GM23248 (cell line): ENCODE measurements at places on chromosomes 6 and 20.

DNA sequence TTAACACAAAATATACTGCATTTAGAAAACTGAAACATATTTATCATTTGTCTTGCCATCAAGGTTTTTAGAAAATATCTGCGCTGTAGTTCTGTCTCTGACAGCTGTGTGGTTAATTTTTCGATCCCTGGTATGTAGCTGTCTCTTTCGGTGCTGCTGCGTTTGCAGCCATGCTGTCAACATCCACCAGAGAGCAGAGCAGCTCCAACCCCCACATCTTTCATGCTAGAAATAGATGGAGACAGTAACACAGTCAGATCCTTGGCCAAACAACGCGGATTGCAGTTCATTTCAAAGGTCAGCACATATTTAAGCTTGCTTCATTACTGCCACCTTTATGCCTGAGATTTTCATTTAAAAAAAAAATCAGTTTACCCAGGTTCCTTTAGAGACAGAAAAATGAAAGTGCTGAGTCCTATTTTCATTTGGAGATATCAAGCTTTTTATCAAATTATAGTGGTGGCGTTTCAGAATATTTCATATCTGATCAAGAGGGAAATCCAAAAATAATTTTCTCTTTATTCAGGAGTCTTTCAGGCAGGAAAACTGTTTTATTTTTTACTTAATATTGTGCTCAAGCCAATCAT is 157.7 kb upstream of the MMS22L start:
- DNase-seq = peak; percentile 57

- DNase-seq = peak; percentile 65
These were observed 8.8 kb upstream of the RSPH3 start for GRCh38 chr6:159008656-159009288.

GRCh38 chr20:32589256-32589655 is 4.1 kb upstream of the NOL4L start:
- DNase-seq = peak; percentile 76

DNA sequence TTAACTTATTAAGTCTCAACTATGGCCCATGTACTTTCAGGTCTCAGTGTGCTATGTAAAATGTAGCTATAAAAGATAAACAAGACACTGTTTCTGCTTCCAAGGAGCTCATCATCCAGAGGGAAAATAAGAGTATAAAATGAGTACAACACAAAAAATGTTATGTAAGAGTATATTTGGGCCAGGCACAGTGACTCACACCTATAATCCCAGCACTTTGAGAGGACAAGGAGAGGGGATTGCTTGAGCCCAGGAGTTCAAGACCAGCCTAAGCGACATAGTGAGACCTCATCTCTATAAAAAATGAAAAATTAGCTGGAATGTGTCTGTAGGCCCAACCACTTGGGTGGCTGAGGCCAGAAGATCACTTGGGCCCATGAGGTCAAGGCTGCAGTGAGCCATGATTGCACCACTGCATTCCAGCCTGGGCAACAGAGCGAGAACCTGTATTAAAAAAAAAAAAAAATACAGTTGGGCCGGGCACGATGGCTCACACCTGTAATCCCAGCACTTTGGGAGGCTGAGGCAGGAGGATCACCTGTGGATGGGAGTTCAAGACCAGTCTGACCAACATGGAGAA is 124.0 kb downstream of the EDN1 start:
- DNase-seq = peak; percentile 40

DNA sequence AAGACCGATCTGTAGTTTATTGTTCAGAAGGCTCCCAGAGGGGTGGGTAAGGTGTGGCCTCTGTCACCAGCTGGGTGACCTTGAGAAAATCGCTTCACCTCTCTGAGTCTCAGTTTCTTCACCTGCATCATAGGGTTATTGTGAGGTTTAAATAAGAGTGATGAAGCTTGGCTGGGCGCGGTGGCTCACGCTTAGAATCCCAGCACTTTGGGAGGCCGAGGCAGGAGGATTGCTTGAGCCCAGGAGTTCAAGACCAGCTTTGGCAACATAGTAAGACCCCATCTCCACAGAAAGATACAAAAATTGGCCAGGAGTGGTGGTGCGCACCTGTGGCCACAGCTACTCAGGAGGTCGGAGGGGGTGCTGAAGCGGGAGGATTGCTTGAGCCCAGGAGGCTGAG is 36.0 kb downstream of the VSTM2L start:
- no peak for DNase-seq

GRCh38 chr20:20497242-20497978 is 129.5 kb downstream of the INSM1 start:
- no peak for DNase-seq

GRCh38 chr6:151690768-151691562 is 116.5 kb upstream of the ESR1 start:
- peak; percentile 79 for DNase-seq

DNA sequence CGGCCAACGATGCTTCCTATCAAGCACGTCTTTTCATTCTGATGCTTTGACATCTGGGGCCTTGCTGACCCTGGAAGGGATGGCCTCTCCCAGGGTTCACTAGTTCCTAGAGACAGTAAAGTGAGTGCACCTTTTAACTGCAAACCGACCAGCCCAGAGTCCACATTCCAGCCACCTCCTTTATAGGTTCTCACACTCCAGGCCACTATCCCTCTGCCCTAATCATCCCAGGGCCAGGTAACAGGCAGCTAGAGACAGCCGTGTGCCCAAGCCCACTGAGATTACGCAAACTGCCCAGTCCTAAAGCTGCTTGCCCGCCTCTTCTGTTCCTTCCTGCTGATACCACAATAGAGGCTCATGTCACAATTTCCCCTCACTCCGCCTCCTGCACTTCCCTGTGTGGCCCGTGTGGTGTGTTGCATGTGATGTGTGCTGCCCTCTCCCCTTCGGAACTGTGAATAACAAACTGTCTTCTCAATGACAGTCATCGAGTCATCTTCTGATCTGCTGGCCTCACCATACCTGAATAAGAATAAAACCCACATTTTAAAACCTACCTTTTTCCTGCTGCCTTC is 123.7 kb upstream of the EXOC2 start:
- no peak for DNase-seq

GRCh38 chr6:128241216-128241615 is 279.2 kb downstream of the PTPRK start:
- no peak for DNase-seq

DNA sequence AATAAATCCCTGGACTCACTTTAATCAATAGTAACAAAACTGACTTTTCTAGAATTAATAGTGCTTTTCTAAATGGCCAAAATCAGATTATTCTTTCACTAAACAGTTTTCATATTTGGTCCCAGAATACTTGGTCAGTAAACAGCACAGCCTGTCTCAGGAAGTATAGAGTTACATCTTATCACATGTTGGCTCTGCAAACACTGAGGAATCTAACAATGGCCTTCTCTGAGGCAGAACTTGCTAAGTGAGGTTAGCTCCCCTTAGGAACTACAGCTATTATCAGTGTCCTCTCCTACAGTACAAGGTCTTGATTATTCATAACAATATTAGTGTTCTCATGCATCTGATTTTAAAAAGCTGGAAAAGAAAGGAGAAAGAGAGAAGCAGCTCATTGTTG is 1622.8 kb downstream of the HACE1 start:
- DNase-seq = no peak

DNA sequence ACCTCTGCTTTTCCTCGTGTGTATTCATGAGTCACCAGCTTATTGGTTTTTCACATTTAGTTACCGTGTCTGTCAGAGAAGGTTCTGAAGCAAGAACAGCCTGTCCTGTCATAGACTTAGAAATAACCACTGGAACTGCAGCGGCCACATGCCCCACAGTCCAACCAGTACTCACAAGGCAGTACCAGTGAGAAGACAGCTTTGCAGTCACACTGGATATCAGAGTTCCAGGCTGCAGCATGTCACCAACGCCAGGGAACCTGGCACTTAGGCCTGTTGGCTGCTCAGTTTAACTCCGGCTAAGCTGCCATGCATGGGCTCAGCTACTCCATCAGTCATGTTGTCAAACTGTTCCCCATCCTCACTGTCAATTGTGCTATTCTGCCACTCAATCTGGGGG is 40.1 kb downstream of the ADNP start:
- no peak for DNase-seq

GRCh38 chr20:17316316-17317038 is 89.6 kb downstream of the PCSK2 start:
- DNase-seq = no peak

- DNase-seq = no peak
These were observed 46.1 kb upstream of the DSN1 start for GRCh38 chr20:36819659-36820058.

- peak; percentile 8 for DNase-seq
These were observed 41.4 kb upstream of the ANGPT4 start for GRCh38 chr20:957544-957943.

- peak; percentile 93 for DNase-seq
These were observed 23.1 kb upstream of the FBXO9 start for GRCh38 chr6:53042112-53042511.

- DNase-seq = no peak
These were observed 96.0 kb upstream of the SNX9 start for GRCh38 chr6:157726892-157727628.

DNA sequence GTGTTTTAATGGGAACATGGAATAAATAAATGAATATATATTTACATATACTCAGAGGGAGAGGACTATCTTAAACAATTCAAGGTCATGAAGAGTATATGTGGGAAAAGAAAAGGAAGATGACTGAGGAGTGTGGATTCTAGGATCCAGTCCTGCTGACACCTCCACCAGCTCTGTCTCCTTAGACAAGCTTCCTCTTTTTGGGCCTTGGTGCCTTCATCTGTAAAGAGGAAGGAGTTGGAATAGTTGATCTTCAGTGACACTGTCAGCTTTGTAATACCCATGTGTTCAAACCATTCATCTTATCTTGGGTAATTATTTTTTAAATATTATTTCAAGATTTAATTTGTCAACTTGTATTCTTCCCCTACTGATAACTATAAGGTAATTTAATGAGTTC is 338.0 kb downstream of the ADGRB3 start:
- DNase-seq = no peak

DNA sequence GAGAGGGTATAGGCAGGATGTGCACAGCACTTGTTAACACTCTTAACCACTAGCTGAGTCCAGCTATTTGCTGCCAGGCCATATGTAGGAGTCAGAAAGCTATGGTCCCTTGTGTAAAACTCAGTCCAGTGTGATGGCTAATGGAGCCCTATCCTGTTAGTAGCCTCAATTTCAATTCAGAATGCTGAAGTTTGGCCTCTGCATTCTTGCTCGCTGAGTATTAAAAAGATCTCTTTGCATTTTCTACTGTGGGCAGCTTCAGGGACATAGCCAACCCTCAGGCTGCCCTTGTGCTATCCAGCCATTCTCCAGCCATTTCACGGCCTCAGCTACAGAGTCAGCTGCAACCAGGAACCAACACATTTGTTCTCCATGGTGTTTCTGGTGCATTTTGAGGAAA is 92.5 kb downstream of the SPTLC3 start:
- DNase-seq = no peak

GRCh38 chr20:35108921-35109320 is 16.3 kb upstream of the TRPC4AP start:
- DNase-seq = no peak

GRCh38 chr20:63503524-63503923 is 4.6 kb upstream of the EEF1A2 start:
- no peak for DNase-seq

DNA sequence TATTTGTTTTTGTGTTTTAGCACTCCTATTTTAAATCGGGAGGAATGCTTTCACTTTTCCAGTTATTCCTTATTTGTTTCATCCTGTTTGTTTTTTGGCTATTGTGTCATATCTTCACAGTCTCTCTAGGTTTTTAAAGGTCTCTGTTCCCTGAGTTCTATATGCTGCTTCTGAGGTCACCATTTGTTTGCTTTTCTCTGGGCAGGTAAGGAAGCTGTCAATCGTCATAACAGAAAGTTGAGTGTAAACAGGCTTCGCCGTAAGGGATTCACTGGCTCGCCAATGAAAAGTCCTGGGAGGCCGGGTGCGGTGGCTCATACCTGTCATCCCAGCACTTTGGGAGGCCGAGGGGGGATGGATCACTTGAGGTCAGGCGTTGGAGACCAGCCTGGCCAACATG is 48.7 kb upstream of the RPS6KA2 start:
- DNase-seq = no peak
